ENCODE measurements at places on chromosomes 2 and 18.

- no peak for DNase-seq
Observed at GRCh38 chr18:79926715-79927606, 24.5 kb downstream of the SLC66A2 start.

- DNase-seq, result peak; percentile 32
Observed at GRCh38 chr2:143162123-143162837, 33.1 kb downstream of the ARHGAP15 start.

- no peak for DNase-seq
Observed at GRCh38 chr18:50562686-50563085, 2.8 kb downstream of the MAPK4 start.

- peak; percentile 32 for DNase-seq
Observed at GRCh38 chr2:68925295-68925896, 27.3 kb downstream of the GKN2 start.

- DNase-seq, result no peak
Observed at GRCh38 chr2:54469484-54470053, 13.4 kb downstream of the SPTBN1 start.

GRCh38 chr2:54402350-54402749, 53.8 kb upstream of the SPTBN1 start:
- DNase-seq, result no peak

DNA sequence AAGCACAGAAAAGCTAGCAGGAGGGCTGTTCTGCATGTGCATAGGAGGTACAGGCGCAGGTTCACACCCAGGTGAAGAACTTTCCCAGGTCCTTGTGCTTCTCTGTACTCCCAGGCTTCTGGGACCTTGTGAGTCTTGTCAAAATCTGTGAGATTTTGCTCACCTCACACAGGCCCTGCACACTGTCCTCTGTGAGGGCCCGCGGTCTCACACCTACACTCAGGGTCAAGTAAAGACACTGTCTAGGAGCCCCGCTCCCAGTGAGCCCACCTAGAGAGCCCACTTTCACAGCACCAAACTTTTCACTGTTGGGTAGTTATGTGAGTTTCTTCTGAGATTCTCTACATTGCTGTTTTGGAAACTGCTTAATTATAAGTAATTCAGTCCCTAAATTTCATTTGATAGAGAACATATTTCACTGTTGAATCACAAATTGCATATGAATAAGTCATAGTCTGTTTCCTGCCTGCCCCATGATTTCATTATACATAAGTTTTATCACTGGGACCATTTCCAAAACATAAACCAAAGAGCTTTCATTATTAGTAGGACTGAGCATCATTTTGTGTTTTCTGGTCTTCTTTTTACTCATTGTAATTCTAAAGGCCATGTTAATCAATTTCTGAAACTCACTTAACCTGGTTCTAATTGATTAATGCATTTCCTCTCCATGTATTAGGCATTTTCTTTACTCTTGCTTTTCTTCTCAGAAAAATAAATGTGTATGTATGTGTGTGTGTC, 234.2 kb upstream of the SPOPL start:
- DNase-seq, result no peak

DNA sequence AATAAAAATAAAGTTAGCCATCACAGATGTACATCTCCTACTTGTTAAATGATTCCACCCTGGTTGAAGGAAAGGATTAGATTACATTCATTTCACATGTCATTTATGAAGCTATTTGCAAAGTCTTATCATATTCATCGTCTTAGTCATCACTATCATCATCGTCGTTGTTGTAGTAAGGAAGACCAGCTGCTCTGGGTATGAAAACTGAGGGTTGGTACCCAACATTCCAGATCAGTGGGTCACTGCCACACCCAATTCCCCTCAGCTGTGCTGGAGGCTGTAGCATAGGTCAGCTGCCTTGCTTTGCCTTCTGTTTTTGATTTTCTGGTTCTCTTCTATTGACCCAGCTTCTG, 20.9 kb upstream of the CCBE1 start:
- no peak for DNase-seq

DNA sequence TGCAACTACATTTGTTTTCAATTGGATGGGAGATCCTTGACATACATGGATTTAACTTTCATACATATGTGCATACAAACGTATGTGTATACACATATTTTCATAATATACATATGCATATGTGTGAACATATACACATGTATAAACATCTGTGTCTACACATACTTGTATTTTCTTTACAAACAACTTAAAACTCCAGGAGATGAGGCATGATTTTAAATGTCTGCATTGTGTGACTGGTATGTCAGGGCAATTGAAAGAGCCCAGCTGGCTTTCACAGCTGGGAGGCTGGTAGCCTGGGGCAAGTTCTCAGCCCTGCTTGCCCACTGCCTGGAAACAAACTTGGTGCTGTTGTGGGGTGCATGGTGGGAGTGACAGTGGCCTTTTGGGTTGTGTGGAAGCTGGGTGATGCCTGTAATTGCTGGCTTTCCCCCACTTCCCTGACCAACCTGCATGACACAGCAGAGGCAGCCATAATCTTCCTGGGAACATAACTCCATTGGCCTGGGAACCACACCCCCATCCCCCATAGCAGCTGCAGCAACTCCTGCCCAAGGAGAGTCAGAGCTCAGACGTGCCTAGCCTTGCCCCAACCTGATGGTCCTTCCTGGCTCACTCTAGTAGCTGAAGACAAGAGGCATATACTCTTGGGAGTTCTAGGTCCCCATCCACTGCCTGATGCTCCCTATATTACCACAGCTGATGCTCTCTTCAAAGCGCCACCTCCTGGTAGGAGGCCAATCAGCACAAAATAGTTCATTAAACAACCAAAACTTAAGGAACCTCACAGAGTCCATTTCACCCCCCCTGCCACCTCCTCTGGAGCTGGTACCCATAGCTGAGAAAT, 158.3 kb downstream of the CERS6 start:
- DNase-seq, result no peak

GRCh38 chr2:207072571-207072970, 93.2 kb downstream of the KLF7 start:
- DNase-seq, result no peak

DNA sequence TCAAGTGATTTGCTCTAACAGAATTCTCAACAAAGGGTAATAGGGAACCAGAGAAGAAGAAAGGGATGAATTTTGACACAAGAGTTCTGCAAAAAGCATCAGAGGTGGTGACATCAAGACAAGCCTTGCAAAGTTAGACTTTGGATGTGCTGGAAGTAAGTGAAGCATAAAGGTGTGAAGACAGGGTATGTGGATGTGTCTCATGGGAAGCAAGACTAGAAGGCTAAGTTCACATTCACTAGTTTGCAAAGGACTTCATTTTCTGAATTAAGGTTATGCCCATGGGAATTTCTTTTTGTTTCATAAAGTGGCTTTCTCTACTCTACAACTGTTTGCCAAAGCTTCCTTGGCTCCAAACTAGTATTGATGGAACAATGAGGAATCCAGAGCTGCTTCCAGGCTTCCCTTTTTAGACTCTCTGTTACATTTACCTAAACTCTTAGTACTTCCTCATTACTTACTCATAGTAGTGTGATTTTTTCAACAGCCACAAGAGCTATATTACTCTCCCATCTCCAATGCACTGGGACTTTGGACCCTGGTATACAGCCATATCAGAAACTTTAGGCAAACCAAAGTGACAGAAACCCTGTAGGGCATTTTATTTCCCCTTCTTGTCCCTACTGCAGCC, 21.1 kb upstream of the IHH start:
- DNase-seq, result no peak

DNA sequence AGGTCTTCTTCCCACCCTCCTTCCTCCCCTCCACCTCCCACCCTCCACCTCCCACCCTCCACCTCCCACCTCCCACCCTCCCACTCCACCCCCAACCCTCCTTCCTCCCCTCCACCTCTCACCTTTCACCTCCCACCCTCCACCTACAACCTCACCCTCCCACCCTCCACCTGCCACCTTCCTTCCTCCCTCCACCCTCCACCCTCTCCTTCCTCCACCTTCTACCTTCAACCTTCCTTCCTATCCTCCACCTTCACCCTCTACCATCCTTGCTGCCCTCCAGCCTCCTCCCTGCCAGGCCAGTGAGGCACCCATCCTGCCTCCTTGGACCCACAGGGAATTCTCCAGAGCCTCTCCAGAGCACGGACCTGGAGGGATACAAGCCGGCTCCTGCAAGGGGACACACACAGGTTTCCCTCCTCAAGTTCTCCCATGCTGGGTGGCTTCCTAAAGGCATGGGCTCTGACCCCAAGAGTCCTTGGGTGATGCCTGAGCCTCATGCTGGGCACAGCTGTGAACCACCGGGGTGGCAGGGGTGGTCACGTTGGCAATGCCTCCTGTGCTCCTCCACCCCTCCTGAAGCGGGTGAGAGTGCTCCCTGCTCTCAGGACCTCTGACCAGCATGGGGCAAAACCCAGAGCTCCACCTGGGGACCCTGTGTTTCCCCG, 293.0 kb downstream of the NDUFA10 start:
- no peak for DNase-seq

DNA sequence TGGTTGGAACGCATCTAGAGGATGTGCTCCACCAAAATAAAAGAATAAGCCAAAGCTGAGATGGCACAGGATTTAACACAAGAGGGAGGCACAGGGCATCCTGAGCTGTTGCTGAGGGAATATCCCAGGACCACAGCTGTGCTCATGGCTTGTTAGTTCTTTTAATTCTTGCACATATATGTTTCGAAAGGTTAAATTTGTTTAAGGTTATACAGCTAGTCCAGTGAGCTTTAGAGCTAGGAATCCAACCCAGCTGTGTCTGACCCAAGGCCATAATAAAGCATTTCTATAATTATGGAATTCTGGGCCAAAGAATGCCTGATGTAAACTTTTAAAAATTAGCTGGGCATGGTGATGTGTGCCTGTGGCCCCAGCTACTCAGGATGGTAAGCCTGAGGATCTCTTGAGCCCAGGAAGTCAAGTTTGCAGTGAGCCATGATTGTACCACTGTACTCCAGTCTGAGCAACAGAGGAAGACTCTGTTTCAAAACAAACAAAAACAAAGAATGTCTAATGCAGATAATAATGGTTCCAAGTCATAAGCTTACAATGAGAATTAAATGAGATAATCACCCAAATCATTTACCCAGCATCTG, 66.4 kb upstream of the CCBE1 start:
- DNase-seq, result no peak

DNA sequence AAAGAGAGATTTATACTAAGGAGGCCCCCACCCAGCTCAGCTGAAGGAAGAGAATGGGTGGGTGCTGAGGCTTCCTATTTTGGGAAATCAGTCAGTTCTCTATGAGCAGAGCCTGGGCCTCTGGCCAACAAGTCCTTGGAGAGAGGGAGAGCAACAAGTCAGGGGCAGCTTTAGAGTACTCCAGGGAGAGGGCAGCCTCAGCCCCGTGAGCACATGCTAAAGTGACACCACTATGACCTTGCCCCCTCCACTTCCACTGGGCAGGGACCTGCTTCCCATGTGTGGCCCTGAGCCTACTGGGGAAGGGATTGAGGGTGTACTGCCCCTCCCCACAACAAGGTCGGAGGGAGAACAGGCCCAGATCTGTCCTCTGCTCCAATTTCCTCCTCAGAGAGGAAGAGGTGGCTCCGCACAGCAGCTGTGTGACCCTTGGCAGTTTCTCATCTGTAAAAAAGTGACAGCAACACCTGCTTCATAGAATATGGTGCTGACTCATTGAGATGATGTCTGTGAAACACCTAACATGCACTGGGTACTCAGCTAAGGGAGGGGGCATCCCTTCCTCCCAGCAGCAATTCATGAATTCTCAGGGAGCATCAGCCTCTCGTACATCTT, 72.9 kb downstream of the CLHC1 start:
- no peak for DNase-seq

DNA sequence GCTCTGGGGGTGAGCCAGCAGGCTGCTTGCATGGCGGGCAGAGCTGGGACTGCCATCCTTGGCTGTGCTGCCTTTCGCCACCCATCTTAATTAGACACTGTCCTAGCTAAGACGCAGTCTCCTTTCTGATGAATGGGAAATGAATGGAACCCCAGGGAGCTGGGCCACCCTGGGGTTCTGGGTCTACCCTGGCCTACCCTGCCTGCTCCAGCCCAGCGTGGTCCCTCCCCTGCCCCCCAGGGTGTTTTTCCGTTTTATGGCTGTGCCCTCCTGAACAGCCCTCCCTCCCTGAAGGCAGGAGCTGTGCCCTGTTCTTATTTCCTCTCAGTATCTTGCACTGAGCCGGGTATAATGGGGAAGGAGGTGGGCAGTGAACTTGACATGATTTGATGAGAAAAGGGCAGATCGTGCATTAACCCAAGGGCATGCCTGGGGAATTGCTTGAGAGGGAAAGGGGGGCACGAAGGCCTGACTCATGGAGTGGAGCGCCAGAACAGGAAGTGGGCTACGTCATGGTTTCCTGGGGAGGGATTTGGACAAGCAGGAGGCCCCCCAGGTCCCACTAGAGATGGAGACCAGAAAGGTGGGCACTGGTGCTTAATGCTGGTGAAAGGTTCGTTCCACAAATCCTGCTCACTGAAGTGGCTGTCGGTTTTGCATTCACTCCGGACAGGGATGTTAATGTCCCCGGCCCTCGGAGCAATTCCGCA, 165.0 kb downstream of the KLHL29 start:
- DNase-seq, result no peak

- no peak for DNase-seq
Observed at GRCh38 chr2:86194751-86195054, 559 bp downstream of the IMMT start.

DNA sequence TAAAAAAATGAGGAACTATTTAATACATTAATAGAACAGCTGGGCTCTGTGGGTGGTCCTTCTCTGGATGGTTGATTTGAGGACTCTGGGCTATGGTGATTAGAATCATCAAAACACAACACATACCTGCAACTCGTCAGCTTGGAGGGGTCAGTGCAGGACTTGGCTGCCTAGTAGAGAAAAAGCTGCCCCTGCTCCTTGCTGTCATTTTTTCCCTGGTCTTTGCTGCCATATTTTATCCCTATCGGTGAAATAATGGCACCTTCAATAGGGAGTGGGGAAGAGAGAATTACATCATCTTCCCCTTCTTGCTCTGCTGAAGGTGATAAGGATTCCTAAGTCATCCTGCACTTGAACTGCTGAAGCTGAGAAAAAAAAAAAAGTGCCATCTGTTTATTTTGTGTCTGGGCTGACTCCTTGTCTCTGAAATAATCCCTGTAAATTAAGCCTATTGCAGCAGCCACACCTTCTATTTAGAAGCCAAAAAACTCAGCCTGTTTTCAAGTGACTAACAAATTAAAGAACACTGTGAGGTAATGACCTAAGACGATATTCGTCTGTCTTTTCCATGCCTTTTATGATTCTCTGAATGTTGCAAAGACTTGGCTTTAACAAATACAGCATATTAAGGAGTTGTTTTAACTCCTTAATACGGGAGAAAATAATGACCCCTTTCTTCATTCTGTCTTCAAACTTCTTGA, 89.3 kb downstream of the ACVR1 start:
- no peak for DNase-seq

GRCh38 chr2:65901756-65902155, 469.4 kb upstream of the SPRED2 start:
- no peak for DNase-seq

Measured in activated gamma-delta T cell treated with anti-CD3 and anti-CD28 coated beads, Interleukin-2, amount 50 U/mL, for 16 hours (primary cell).